ENCODE measurements at places on chromosomes 4 and X.

- no peak for DNase-seq
Measured at GRCh38 chrX:111040377-111041017, 55.5 kb upstream of the PAK3 start.

- DNase-seq = no peak
Measured at GRCh38 chrX:25178555-25178954, 162.8 kb upstream of the ARX start.

GRCh38 chrX:39667191-39667590 lies 430.6 kb downstream of the BCOR start:
- no peak for DNase-seq

GRCh38 chr4:68349279-68349648 lies 626 bp downstream of the YTHDC1 start:
- DNase-seq = no peak

- no peak for DNase-seq
Measured at GRCh38 chrX:110847334-110847733, 51.7 kb upstream of the CHRDL1 start.

- DNase-seq = no peak
Measured at GRCh38 chr4:112357897-112358296, 60.7 kb downstream of the ALPK1 start.

DNA sequence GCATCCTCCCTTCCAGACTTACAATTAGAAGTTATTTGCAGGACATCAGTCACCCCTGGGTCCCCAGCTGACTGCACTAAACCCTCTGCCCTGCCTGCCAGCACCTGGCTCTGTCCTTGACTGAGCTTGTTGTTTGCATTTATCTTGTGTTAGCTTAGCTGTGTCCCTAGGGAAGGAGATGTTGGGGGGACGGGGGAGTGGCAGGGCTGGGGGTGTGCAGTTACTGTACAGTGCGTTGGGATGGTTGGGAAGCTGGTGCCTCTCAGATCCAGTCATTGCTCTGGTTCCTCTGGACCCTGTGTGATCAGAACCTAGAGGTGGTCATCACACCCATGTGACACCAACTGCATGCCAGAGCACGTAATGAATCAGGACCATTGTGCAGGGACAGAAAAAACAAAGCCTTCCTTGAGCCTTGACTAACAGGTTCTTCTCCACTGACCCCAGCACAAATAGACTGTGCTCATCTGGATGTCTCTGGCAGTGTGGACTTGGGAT lies 32.7 kb upstream of the PROM1 start:
- no peak for DNase-seq

DNA sequence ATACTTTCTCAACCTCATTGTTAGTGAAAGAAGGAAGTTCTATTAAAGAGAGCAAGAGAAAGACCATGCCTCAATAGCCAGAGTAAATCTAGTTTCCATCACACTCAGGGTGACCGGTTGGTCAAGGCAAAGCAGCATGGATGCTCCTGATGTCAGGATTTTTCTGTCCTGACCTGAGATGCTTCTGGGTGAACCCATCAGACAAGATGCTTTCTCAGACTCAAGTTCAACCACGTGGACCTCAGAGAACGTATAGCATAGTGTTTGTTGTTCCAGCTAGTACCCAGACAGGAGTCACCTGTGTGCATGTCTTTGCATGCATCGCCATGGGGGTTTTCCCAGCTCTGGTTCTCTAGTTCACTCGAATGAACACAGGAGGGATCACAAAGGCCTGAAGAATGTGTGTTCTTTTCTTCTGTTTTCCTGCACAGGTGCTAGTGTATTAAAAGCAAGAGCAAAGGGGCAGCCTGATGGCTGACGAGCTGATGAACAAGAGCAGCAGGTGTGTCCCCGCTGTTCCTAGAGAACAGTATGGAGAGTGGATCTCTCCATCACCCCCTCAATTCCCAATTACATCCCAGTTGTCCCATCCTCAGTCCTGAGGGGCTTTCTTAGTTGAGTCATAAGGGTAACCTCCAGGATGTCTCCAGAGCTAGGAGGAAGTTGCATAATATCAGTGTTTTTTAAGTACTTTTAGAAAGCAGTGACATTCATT lies 110.5 kb upstream of the ENPP6 start:
- DNase-seq = no peak

- no peak for DNase-seq
Measured at GRCh38 chrX:154761977-154762536, 607 bp upstream of the DKC1 start.

- DNase-seq = no peak
Measured at GRCh38 chr4:123555807-123556273, 159.2 kb downstream of the SPRY1 start.

- no peak for DNase-seq
Measured at GRCh38 chrX:44157858-44158257, 184.7 kb upstream of the NDP start.

DNA sequence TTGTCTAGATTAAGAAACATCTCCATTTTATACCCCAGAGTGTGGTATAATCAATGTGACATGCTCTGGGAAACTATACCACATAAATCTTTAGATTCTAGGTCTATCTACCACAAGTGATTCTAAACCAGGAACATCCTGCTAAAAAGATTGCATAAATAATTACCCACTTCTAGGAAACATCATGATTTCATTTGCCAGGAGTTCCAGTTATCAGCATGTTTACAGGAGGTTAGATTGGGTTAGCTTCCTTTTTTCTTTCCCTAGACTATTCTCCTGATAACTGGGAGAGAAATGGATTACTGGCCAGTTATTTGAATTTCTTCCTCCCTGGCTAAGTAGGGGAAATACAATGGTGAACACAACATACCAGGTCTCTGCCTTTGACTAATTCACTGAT lies 230.3 kb upstream of the BOD1L1 start:
- DNase-seq = no peak

- DNase-seq = no peak
Measured at GRCh38 chrX:42954880-42955279, 176.9 kb upstream of the PPP1R2C start.

GRCh38 chr4:71456841-71457240 lies 118.0 kb downstream of the SLC4A4 start:
- DNase-seq = no peak

- DNase-seq = no peak
Measured at GRCh38 chr4:132646186-132646585, 502.9 kb upstream of the PCDH10 start.

DNA sequence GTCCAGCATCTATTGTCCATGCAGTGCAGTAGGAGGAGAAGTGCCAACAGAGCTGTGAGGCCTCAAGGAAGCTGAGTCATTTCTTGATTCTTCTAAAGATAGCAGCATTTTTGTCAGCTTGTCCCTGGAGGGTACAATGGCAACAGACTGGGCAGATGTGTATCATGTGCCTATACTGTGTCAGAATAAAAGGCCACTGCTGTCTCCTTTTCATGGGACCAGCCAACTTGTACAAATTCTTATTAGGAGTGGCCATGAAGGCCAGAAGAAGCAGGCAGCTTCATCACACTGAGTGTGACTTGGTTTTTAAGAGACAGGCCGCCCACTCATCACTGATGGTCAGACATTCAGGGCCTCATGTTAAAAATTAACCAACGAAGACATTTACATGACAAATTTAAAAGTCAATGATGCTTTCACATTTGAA lies 185.0 kb upstream of the FAM241A start:
- no peak for DNase-seq

GRCh38 chr4:8114456-8115202 lies 44.0 kb downstream of the ABLIM2 start:
- no peak for DNase-seq

GRCh38 chrX:133999031-133999705 lies 13.8 kb upstream of the GPC3 start:
- no peak for DNase-seq

DNA sequence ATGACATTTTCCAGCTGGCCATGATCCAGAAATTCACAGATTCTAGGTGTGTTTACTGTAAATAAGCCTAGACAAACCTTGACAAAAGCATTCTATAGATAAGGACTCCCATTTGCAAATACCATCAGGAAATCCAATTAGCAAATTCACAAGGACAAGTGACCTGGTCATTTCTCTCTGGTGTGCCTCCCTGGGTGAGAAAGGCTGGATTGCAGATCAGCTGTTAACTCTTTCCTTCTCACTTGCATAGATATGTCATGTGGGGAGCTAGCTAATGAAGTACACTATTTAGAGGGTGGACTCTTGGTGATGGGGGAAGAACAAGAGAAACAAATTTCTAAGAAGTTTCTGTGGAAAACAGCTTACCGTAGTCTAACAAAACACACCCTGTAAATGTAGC lies 58.9 kb downstream of the MOSPD2 start:
- no peak for DNase-seq

- no peak for DNase-seq
Measured at GRCh38 chr4:26484032-26484515, 6.2 kb downstream of the CCKAR start.

DNA sequence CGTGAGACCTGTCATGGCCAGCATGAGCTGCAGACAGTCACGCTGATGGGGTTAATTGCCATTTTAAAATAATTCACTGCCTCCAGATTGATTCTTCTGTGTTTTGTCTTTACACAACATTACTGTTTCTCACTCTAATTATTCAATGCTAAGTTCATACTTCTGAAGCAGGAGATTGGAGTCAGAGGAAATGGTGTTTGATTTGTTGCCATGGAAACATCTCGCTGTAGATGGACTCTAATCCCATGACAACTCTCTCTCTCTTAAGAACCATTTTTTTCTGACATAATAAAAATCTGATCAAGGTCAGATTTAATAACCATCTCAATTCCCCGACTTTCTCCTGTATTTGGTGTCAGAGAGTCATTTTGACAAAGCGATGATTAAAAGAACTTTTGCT lies 209.0 kb downstream of the IDS start:
- no peak for DNase-seq

DNA sequence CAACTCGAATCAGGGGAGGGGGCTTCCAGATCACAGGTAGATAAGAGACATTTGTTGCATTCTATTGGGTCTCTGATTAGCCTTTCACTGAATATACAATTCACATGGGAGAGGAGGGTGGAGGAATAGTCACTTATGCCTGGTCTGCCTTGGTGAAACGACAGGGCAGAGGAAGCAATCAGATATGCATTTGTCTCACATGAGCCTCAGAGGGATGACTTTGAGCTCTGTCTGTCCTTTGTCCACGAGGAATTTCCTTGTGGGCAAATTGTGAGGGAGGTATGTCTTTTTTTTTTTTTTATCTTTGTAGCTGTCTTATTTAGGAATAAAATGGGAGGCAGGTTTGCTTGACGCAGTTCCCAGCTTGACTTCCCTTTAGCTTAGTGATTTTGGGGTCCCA lies 28.5 kb upstream of the TMSB4X start:
- DNase-seq = no peak

DNA sequence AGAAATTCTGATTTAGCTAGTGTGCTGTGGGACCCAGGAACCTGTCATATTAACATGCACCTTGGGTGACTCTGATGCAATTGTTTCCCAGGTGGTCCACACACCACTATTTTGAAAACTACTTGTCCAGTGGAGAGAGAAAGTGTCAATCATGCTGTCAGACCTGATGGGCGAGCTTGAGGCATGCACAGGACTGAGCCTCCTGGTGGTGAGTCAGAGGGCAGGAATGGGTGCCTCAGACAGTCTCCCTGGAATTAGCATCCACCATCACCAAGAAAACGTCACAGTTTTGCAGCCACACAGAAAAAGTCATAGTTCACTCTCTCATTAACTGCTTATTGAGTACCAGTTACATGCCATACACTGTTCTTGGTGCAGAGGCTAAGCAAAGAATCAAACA lies 181.8 kb upstream of the MAOA start:
- DNase-seq = no peak

DNA sequence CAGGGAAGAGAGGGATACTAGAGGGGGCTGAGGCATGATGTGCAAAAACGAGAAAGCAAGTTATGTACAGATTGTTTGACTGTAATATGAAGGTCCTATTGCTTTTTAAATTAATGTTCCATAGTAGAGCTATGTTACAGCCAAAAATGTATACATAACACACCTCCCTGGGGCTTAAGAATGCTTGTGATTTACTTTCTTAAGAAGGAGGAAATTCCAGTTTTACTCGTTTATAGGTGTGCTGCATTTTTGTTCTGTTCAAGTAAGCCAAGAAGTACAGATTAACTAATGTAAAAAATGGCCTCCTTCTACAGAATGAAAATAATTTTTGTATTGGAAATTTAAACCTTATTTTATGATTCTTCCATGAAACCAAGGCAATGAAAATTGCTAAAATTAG lies 614.4 kb upstream of the NR3C2 start:
- no peak for DNase-seq

- DNase-seq = no peak
Measured at GRCh38 chr4:123449362-123449761, 52.8 kb downstream of the SPRY1 start.

DNA sequence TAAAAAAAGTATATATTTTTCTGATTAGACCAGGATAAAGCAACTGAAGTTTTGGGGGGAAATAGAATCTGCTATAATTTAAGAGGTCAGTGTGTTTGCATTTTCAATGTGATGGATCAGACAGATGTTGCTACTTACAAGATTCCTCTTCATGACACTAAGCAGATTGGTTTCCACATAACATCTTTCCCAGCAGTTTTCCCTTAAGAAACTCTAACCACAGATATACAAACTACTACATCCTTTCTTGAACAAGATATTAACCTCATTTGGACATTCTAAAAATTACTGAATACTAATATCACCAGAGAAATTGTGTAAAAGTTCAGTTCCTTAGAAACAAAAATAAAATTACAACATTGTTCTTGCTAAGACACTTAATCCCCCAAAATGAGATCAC lies 106.7 kb upstream of the GUCY1A1 start:
- no peak for DNase-seq

GRCh38 chr4:26787461-26788340 lies 72.9 kb upstream of the STIM2 start:
- DNase-seq = peak; percentile 1

GRCh38 chrX:53086464-53086863 lies 4.3 kb downstream of the TSPYL2 start:
- no peak for DNase-seq

- DNase-seq = no peak
Measured at GRCh38 chrX:149213264-149213663, 291.8 kb downstream of the IDS start.

- DNase-seq = no peak
Measured at GRCh38 chr4:25788703-25789238, 74.0 kb downstream of the SEL1L3 start.

DNA sequence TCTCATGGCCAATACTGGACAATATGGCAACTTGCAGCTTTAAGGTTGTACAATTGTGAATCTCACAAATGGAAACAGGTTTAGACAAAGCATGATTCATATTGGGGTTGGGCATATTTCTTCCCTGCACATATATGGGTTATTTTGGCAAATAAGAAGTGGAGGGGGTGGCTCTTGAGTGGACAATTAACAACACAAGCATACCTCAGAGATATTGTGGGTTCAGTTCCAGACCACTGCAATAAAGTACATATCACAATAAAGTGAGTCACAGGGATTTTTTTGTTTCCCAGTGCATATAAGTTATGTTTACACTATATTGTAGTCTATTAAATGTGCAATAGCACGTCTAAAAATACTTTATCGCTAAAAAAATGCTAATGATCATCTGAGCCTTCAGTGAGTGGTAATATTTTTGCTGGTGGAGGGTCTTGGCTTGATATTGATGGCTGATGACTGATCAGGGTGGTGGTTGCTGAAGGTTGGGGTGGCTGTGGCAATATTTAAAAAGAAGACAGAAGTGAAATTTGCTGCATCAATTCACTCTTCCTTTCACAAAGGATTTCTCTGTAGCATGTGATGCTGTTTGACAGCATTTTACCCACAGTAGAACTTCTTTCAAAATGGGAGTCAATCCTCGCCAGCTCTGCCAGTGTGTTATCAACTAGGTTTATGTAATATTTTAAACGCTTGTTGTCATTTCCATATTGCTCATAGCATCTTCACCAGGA lies 50.5 kb upstream of the OGT start:
- DNase-seq = no peak
